ENCODE measurements at places on chromosomes 1 and 21.

DNA sequence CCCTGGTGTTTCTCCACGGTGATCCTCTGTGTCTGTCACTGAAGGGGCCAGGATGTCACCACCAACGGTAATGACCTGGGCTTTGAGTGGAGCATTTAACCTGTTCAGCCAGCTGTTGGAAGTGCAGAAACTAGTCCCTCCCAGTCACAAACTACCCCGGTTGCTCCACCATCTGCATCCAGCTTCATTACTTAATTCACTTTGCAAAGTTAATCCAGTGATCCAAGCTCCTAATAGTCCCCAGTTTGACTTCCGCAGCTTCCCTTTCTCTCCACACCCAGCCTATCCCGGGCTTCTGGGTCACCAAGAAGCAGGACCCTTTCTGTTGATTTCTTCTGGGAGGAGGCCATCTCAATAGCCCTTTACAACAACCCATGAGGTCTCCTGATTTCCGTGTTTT is 63.5 kb downstream of the MDM4 start:
- DNase-seq = no peak

GRCh38 chr21:40833184-40833583 is 13.8 kb downstream of the DSCAM start:
- DNase-seq = peak; percentile 36

GRCh38 chr1:201917362-201918033 is 28.8 kb downstream of the SHISA4 start:
- DNase-seq = no peak

- DNase-seq = no peak
Measured at GRCh38 chr1:21665711-21666575, 3.2 kb downstream of the RAP1GAP start.

DNA sequence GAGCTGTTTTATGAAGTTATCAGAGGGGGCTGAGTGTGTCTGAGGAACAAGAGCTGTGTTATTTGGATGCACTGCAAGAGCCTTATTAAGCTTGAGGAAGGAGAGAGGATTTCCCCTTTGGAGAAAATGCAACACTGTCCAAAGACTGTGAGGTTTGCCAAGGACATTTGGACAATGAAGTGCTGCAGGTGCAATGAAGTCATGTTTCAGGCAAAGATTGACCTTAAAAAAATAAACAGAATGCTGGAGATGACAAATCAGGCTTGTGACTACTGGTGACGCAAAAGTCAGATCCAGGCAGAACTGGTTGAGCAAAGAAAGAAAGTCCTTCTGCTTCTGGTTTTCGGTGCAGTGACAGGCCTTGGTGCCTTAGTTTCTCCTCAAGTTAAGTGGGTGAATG is 125.2 kb upstream of the KIAA0040 start:
- no peak for DNase-seq

DNA sequence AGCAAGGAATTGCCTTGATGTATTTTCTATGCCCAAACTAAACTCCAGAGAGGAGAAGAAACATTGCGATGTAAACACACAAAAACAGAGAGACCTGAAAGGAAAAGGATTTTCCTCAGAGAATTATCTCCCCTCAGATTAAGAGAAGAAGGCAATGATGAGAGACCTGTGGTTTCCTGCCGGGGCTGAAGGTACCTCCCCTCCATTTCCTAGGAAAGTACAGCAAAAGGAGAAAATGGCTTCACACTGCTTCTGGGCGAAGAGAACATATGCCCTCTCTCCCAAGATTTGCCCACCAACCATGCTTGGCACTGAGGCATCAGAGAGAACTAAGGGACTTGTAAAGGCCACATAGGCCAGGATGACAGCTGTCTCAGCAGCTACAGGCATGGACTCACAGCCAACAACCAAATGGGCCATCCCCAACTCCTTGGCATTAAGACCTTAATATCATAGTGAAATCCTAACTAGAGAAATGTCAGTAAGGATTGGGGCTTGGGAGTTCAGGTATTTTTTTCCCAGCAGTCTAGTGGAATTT is 523.0 kb downstream of the PTPRC start:
- no peak for DNase-seq

DNA sequence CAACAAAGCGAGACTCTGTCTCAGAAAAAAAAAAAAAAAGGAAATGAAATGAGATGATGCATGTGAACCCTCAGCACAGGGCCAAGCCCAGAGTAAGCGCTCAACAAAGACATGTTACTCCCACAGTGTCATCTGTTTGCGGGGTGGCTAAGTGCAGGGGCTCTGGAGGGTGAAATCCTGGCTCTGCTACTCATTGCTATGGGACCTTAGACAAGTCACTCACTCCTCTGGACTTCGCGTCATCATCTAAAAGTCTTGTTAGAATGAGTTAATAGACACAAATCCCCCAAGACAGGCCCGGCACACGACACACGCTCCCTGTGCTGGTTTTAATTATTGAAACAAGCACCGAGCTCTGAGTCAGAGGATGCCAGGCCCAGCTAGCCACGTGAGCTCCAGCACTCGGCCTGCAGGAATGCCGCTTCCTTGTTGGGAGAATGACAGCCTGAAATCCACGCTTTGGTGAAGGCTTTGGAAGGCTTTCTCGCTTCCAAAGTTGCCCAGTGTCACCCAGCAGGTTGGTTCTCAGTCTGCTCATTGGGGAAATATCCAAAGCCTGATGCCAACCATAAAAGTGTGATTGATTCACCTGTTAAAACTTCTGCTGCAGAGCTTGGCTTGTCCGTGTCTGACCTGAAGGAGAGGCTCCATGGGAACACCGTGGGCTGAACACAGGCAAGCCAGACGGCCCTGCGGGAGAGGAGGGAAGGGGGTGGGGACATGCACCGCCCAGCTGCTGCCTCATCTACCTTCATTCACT is 36.7 kb upstream of the TARDBP start:
- peak; percentile 79 for DNase-seq

DNA sequence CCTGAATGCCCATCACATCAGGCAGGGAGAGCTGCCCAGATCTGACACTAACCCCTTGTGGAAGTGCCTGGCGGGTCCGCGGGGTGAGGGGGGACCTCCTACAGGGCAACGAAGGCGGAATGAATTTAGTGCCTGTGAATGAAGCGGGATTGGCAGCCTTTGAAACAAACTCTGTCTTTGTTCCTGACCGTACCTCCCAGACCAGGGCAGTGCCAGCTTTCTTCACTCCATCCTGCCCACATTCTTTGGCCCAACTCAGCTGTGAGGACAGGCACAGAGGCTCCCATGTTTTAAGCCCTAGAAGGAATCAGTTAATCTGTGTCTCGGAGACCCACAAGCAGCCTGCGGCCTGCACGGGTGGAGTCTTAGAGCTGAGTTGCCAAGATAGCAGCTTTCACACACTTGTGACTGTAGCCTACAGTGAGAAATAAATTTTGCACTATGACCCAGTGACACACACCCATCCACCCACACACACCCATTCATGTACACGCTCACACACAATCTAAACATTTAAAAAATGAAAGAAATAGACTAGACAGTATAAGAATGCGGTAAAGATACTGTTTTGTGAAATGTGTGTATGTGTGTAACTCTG is 60.1 kb upstream of the USP24 start:
- no peak for DNase-seq
